ENCODE measurements at places on chromosomes 11 and 22.

- DNase-seq = no peak
These were observed 63.7 kb downstream of the ETS1 start for GRCh38 chr11:128523641-128524040.

GRCh38 chr11:19995145-19995544 lies 165.1 kb downstream of the DBX1 start:
- DNase-seq = peak; percentile 70

GRCh38 chr11:77821349-77821851 lies 456 bp downstream of the AAMDC start:
- peak; percentile 1 for DNase-seq

DNA sequence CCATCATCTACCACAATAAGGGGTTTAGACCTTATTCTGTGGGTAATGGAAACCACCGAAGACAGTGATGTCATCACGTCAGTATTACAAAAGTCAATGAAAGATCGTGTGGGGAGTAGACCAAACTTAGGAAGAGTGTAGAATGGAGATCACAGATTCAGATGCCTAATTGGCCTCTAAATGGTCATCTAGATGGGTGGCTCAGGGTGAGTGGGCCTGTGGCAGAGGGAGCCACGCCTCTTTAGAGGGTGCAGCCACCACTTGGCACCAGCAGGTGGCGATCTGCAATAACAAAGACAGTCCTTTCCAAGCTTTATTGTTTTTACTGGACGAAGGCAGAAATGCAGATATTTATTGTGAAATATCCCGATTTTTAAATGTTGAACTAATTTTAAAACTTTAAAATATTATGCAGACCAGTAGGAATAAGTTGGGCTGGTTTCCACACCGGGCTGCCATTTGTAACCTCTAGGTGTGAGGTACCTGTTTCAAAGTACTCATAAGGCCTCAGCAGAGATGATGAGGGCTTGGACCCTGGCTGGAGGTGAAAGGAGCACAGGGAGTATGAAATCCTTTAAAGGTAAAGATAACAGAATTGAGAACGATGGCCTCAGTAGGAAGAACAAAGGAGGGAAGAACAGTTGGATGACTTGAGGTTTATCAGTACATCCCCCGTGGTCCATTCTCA lies 222.0 kb downstream of the DBX1 start:
- DNase-seq = peak; percentile 37
